Hypothalamus (tissue), 51 donors: ENCODE measurements at places on chromosomes 12 and 14.

DNA sequence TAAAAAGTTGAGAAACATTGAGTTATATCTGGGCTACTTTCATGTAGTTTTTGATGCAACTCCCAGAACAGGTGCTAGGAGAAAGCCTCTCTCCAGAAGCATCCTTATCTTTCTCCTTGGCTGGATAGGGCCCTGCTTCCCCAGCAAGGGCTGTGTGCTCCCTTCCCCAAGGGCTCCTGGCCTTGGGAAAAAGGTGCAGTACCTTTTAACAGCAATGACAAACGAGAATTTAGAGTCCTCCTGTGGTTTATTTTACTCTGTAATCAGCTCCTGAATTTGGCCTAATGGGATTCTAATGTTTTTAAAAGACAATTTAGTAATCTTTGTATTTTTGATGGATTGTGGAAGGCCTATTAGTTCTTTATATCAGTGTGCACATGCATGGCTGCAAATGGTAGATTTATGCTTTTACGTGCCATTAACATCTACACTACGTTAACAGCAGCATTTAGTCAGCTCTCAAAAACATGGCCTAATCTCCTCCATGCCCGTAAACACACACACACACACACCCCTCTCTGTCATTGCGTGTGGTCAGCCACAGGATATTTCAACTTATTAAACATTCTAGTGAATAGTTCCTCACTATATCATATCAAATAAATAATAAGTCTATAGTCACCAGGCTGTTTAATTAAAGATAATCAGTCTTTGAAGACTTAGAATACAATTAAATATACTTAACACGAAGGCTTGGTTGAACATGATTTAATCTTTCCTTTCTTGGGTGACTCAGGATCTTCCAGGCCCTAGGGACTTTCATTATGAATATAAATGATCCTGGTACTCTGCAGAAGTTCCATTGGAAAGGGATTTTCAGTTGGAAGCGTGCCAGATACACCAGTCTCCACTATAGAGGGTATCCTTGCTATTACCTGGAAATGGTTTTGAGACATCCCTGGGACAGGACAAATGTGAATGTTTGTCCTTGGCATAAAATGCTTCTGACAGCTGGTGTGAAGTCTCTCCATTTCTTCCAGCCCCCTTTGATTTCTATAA lies 181.4 kb upstream of the PWP1 start:
- no peak for DNase-seq

DNA sequence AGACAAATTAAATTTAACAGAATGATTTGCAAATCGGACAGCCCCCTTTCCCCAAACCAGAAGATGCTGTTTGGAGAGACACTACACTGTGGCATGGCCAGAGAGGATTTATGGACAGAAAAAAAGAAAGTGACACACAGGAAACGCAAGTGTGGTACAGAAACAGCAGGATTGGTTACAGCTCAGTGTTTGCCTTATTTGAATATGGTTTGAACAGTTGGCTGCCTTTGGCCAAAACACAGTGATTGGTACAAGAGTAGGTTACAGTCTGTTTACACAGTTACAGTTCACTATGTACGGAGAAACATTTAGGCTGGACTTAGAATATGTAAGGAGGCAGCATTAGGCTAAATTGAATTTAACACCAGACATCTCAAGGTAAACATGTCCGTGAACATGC lies 335.3 kb downstream of the NPAS3 start:
- DNase-seq = no peak

DNA sequence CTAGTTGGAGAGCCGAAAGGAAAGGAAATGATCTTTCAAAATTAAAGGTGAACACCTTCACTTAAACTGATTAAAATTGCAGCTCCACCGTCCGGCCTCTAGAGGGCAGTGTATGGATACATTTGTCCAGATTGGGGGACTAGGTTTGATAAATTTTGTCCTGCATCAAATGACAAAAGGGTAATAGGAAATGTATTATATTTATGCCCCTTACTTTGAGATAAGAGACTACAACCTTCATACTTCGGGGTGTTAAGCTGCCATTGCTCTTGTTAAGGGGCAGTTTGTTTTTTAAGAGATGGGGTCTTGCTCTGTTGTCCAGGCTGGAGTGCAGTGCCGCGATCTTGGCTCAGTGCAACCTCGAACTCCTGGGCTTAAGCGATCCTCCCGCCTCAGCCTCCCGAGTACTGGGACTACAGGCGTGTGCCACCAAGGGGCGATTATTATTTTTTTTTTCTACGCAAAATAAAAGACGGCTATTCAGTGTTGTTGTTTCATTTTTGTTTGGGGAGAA lies 818 bp upstream of the SUOX start:
- no peak for DNase-seq

GRCh38 chr12:75259143-75259542 lies 49.5 kb upstream of the KCNC2 start:
- no peak for DNase-seq

- no peak for DNase-seq
Observed at GRCh38 chr12:42673535-42673934, 84.0 kb upstream of the PRICKLE1 start.

- DNase-seq = no peak
Observed at GRCh38 chr12:14402697-14403096, 37.2 kb downstream of the ATF7IP start.

- no peak for DNase-seq
Observed at GRCh38 chr12:60577607-60578006, 981.8 kb downstream of the SLC16A7 start.

- DNase-seq = no peak
Observed at GRCh38 chr14:102046337-102047278, 40.2 kb downstream of the HSP90AA1 start.

- DNase-seq = peak; percentile 25
Observed at GRCh38 chr12:12010277-12011039, 60.3 kb upstream of the BCL2L14 start.

DNA sequence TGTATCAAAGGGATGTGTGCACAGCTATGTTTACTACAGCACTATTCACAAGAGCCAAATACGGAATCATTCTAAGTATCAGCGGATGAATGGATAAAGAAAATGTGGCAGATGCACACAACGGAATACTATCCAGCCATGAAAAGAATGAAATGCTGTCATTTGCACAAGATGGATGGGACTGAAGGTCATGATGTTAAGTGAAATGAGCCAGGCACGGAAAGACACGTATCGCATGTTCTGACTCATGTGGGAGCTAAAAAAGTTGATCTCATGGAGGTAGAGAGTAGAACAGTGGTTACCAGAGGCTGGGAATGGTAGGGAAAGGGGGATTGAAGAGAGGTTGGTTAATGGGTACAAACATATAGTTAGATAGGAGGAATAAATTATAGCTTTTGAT lies 25.9 kb upstream of the ISM2 start:
- DNase-seq = no peak

DNA sequence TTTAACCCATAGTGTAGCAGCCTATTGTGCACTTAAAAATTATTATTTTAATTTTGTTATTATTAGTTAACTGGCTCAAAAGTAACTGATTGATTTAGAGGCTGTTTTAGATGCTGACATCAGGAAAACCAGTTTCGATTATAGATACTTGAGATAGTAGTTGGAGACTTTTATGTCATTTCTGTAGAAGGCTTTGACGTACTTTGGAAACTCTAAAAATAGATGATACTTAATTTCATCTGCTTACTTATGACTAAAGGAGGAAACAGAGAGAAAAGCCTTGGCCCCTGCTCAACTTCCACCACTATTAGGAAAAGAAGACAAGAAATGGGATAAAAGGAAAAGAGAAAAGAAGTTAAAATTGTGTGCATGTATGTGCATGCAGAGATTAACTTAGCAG lies 219.3 kb upstream of the HMGA2 start:
- DNase-seq = no peak

GRCh38 chr12:71710276-71711125 lies 24.6 kb downstream of the TMEM19 start:
- no peak for DNase-seq

DNA sequence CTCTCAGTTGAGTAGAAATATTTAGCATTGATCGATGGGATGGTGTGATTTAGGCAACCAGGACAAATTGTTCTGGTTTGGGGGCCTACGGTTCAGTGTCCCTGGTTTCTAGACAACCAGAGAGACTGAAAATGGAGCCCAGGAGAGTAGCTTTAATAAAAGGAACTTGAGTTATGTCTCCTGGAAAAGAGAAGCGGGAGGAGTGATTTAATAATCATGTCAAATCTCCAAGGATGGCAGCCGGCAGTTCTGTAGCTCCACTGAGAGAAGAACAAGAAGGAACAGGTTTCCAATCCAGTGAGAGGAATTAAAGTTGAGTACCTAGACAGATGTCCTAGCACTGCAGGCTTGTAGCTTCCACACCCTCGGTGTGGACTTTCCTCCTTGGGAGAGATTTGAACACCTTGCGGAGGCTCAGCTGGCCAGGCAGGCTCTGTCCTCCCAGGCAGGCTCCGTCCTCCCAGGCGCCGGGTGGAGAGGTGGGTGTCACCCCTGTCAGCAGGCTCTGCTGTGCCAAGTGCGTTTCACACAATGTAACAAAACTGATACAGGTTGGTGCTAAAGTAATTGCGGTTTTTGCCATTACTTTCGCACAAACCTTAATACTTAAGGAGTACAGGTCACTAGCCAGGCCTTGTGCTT lies 45.9 kb downstream of the SLC6A12 start:
- no peak for DNase-seq

- DNase-seq = no peak
Observed at GRCh38 chr12:4957761-4958160, 48.1 kb downstream of the KCNA1 start.

GRCh38 chr12:46208370-46208769 lies 60.5 kb downstream of the SLC38A1 start:
- DNase-seq = no peak

GRCh38 chr12:81070846-81071245 lies 7.0 kb upstream of the ACSS3 start:
- no peak for DNase-seq

DNA sequence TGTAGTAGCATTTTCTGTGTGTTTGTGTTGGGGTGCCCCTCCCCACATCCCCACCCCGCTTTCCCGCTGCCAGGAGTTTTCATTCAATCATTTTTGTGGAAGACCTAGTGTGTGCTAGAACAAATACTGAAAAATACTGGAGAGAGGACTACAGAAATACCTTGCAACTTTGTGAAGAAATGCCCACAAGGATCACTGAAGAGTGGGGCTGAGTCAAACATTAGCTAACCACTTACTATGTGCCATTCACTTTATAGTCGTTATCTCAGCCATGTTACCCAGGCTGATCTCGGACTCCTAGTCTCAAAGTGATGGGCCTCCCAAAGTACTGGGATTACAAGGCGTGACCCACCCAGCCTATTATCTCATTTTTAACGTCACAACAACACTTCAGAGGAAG lies 559 bp upstream of the LMBR1L start:
- DNase-seq = no peak

- no peak for DNase-seq
Observed at GRCh38 chr12:25977047-25977446, 18.6 kb downstream of the RASSF8 start.

GRCh38 chr12:71004578-71004977 lies 84.0 kb upstream of the PTPRR start:
- DNase-seq = no peak

- DNase-seq = no peak
Observed at GRCh38 chr12:62693376-62694050, 226.9 kb downstream of the MON2 start.

DNA sequence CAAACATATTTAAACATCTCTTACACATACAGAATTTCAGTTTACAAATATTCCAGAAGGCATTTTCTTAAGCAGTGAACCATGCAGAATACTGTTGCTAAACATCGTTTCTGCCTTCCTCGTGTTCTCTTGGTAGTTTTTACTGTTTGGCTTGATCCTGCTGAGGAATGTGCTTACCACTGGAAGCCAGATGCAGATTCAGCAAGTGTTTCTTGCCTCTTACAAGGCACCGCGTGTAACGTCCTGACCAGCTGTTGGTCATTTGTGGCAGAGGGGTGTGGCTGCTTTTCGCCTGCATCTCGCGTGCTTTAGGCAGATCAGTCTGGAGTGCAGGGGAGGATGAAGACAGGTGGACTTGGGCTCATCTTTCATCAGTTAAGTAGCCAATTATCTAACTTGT lies 12.4 kb downstream of the EIF2B1 start:
- no peak for DNase-seq

DNA sequence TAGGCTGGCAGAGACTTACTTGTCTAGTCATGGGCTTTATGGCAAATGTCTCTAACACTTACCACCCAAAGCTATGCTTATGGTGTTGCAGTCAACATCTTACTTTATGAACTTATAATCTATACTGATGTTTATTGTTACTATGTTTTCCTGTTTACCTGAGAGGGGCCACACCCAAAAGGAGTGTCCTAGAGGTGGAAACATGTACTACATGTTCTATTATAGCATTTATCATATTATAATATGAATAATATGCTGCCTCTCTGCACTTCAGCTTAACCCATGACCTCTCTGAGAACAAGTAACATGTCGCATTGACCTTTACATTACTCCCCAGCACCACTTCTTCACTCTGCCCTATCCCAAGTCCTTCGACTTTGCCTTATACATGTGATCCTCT lies 501.8 kb downstream of the ETNK1 start:
- no peak for DNase-seq

DNA sequence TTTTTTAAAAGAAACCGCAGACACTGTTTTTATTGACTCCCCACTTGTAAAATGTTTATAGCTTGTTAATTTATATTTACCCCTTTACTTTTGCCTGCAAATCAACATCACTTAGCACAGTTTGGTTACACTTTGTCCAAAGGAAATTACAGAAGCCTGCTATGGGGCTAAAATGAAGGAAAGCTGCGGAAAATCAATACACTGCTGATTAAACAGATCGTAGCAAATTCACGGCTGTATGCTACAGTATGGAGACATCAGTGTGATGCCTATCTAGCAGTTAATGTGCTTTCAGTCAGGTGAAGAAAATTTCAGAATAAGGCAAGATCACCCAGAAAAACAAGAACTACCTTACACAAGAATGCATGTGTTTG lies 110.0 kb downstream of the FOXG1 start:
- no peak for DNase-seq

DNA sequence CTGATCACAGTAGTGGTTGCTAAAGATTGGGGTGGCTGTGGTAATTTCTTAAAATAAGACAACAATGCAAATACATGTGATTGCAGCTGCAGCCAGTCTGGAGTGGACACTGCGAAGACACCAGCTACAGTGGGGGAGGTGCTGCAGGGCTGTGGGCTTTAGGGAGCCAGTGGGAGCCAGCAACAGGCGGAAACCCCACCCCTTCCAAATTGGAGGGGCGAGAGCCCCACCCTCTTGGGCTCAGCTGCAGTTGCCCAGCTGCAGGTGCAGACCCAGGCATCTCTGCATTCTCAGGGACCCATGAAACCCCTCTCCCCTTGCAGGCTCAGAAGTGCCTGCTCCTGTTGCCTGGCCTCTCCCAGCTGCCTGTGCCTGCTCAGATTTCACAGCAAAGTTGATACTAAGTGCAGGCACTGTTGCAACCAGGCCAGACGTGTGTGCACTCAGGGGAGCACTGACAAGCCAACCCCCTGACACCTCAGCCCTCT lies 104.8 kb downstream of the MYF5 start:
- DNase-seq = no peak
